Non-pigmented ciliary epithelial cell (primary cell): ENCODE measurements at places on chromosomes 2 and 18.

GRCh38 chr18:63290166-63290820 is 29.3 kb downstream of the BCL2 start:
- DNase-seq: no peak

GRCh38 chr2:172011812-172012575 is 12.2 kb downstream of the METAP1D start:
- DNase-seq: no peak

DNA sequence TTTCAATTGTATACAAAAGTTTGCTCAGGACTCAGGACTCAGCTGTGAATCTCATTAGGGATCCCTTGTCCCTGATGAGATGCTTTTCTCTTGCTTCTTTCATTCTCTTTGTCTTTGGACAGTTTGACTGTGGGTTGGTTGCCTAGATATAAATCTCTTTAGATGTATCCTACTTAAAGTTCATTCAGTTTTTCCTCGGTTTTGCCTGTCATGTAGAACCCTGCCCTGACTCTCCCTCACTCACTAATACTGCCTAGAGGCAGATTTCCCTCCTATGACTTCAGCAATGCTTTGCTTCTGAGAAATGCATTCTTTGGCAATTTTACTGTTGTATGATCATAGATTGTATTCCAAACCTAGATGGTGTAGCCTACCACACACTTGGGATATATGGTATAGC is 421.4 kb upstream of the TCF4 start:
- DNase-seq: no peak

- no peak for DNase-seq
Observed at GRCh38 chr18:13173578-13174145, 44.9 kb upstream of the LDLRAD4 start.

DNA sequence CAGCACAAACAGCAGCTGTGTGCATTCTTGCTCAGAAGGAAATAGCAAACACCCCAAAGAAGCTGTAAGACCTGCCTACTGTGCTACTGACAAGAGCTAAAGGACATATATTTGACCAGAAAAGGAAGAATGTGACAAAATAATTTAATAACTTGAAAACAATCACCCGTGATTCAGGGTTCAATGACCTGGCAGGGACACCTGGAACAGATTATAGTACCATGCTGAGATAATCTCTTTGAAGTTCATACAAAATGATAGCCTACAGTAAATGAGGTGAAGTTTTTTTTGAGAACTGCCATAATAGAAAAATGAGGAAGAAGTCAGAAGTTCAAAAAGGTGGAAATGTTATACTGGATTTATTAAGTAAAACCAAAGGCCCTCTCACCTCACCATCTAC is 324.8 kb upstream of the GULP1 start:
- DNase-seq: no peak

- DNase-seq: no peak
Observed at GRCh38 chr2:187360286-187360685, 87.8 kb downstream of the CALCRL start.

- peak; percentile 9 for DNase-seq
Observed at GRCh38 chr2:51620796-51621195, 588.9 kb upstream of the NRXN1 start.

- DNase-seq: peak; percentile 30
Observed at GRCh38 chr2:17429130-17429529, 89.1 kb downstream of the RAD51AP2 start.

DNA sequence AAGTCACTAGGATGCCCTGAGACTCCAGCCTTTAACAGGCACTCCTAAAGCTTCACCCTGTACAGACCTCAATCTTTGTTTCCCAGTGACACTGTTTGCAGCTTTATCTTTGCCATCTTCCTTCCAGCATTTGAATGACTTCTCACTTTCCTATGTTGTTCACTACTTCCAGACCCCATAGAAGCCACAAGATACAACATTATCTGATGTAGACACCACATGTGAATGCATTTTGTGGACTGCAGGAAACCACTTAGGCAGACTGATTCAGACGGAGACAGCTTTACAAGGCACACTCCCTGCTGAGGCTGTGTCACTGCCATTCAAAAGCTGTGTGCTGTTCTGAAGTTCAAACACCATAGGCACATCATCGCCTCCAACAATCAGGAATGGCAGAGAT is 67.3 kb upstream of the SPATS2L start:
- DNase-seq: peak; percentile 22

GRCh38 chr2:201882353-201883090 is 76.2 kb downstream of the CDK15 start:
- DNase-seq: no peak

GRCh38 chr18:9855681-9856080 is 30.1 kb upstream of the TXNDC2 start:
- no peak for DNase-seq
